Large intestine (tissue), 12 donors: ENCODE measurements at places on chromosomes 1 and 21.
A peak's percentile ranks its signal among the peaks of the same experiment; 100 is the strongest.

GRCh38 chr1:19894218-19894617, 12.0 kb downstream of the OTUD3 start:
- no peak for DNase-seq

DNA sequence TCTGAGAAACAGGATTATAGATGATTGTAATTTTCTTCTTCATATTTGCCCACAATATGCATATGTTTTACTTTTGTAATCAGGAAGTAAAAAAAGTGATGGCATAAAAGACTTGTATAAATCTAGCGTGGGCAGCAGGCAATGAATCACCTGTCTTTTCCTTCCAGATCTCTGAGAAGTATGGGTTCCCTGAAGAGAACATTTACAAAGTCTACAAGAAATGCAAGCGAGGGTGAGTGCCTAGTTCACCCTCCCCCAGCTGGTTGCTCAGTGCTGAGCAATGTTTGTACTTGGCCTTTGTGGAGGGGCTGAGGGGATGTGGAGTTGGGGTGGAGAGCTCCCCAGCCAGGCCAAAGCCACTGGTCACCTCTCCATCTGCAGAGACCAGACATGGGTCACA, 30.7 kb downstream of the GRHL3 start:
- DNase-seq: no peak

- DNase-seq: no peak
Measured at GRCh38 chr1:63199706-63200335, 122.5 kb upstream of the FOXD3 start.

- no peak for DNase-seq
Measured at GRCh38 chr1:2952371-2952770, 68.9 kb upstream of the ACTRT2 start.

GRCh38 chr1:172184506-172185191, 235.8 kb upstream of the C1orf105 start:
- DNase-seq: no peak

DNA sequence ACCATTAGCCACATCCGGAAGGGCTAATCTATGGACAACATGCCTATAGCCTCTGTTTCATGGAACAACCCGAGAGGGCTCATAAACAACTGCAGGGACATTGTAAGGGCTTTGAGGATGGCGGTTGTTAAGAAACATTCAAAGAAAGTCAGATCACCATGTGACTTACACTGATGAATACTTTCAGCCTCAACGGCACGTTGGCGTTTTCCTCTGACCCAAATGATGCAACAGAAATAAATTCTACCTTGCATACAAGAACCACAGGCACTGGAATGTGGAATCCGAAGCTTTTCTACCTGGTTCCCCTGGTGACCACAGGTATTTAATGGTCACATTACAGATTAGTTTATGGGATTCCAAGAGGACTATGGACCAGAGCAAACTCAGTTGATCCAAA, 107.0 kb downstream of the CLIC6 start:
- DNase-seq: no peak

- no peak for DNase-seq
Measured at GRCh38 chr1:201883266-201883665, 5.4 kb upstream of the SHISA4 start.

- DNase-seq: no peak
Measured at GRCh38 chr1:219794085-219794743, 134.1 kb downstream of the SLC30A10 start.

- DNase-seq: peak; percentile 5
Measured at GRCh38 chr1:247681288-247681897, 1.9 kb upstream of the OR13G1 start.

DNA sequence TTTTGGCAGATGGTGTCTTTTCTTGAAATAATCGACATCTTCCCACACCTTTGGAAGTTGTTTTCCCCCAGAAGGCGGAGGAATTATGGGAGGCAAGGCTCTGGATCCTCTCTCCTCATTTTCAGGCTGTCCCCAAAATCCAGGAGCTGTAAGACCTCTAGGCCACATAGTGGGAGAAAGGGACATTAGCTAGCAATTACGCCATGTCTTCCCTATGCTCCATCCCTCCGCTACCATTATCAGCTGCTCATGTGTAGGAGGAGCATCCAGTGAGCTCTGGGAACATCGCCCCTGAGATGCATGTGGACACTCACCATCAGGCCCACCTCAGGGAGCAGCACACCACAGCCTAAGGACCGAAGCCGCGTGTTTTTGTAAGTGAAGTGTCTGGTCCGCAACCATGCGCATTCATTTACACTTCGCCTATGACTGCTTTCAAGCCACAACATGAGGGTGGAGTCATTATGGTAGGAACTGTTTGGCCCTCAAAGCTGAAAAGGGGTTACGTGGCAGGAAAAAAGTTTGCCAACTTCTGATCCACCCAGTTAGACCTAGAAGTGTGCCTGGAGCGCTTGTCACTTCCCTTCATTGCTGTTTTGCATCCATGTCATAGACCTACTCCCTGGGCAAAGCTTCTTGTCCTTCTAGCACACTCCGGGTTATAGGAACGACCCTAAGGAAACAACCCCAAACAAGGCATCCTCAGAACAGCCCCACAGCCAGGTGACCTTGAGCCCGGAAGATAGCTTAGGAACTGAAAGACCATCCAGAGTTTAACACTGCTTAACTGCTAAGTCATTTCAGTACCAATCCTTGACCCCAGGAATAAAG, 85.5 kb downstream of the C1orf94 start:
- no peak for DNase-seq

GRCh38 chr1:29120367-29120766, 3.3 kb downstream of the TMEM200B start:
- DNase-seq: no peak

DNA sequence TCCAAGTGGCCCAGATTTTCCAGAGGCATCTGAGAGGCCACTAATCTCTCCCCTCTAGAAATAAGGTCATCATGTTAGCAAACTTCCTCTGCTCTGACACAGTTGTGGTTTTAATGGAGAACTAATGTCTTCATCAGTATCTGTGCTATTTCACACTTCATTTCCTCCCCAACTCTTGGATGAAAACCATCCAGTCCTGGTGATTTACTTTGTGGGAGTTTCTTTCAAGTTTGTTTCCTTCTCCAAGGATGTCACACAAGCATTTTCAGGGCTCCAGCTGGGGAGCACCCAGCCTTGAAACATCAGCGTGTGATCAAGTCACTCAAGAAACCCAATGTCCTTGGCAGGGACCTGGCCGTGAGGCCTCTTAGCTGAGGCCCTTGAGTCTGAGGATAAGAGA, 38.8 kb downstream of the TBX15 start:
- no peak for DNase-seq

DNA sequence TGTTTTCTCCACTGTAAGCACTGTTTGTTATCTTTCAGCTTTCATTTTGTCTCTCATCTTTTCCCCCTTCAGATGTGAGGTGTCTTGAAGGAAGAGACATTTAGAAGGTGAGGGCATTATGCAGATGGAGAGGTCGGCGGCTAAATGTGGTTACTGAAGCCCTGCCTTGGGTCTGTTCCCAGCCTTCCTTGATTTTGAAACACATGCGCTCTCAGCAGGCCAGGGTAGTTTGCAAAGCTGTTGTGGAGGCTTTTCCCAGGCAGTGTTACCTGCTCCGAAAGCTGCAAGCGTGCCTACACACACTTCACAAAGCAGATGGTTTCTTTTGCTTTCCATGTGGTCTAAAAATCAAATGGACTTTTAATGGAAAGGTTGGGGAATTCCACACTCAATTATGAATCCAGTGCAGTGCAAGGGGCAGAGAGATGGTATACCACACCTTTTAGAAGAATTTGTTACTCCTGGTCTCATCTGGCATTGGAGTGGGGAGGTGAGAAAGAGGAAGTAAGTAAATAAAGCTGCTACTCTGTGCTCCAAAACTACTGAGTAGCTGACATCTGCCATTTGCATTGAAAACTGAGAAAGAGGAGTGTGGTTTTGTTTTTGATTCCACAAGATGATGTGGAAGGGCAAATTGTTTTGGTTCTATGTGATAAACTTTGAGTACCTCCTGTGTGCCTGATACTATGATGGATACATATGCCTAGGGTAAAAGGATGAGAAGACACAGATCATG, 91.9 kb downstream of the NFIA start:
- DNase-seq: no peak

DNA sequence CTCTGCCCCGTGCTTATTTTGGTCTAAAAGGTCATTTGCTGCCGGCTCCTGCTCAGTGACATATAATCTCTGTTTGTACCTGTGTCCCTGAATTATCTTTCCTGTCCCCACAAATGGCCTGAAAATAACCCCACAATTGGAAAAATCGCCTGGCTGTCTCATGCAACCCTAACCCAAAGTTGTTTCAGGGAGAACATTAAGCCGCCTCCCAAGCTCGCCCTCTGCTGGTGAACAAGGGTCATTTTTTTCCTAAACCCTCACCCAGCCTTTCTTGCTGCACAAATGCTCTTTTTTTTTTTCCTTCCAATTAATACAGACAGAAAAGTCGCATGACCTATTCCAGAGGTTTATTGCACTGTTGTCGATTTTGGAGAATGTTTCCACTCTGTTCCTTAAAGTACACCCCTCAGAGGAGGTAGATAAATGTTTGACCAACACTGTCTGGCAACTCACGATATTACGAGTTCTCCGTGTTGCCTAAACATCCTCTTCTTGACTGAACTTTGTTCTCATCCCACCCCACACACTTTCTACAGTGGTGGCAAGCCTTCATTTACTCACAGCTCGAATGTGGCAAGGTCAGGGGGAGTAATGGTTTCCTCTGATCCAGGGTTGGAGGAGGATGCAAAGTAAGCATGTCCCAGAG, 148.7 kb downstream of the ZZZ3 start:
- DNase-seq: peak; percentile 46

DNA sequence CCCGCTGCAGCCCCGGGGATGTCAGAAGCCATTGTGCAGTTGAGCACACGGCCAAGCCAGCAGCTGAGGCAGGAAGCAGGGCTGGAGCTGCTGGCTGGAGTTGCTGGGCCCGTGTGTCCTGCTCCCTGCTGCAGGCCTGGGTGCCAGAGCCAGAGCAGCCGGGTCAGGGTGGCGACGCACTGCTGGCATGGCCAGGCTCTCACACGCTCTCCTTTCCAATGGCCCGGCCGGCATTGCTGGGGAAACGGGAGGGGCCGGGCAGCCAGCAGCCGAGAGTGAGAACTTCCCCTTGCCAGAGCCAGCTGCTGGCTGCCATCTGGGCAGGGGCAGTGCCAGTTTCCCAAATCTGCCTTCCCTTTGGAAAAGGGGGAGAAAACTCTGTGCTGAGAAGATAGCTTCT, 82.4 kb upstream of the PROX1 start:
- DNase-seq: no peak

- DNase-seq: no peak
Measured at GRCh38 chr1:159140474-159140873, 30.9 kb upstream of the CADM3 start.

- no peak for DNase-seq
Measured at GRCh38 chr21:37593740-37594471, 227.3 kb downstream of the DYRK1A start.

DNA sequence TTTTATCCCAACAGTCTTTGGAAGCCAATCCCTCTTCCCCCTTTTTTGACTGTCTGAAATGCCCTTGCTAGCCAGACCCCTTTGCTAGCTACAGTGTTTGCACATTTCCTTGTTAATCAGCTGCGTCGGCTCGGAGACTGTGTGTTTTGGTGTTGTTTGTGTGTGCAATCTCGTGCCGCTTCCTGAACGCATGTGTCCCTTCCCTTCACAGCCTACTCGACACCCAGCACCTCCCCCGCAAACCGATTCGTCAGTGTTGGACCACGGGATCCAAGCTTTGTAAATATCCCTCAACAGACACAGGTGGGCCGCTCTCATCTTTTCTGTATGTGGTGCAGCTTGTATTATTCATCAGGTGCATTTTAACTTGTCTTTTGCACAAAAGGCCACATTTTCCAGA, 298.7 kb downstream of the TM2D1 start:
- no peak for DNase-seq

GRCh38 chr1:204651843-204652421, 33.6 kb downstream of the LRRN2 start:
- no peak for DNase-seq

DNA sequence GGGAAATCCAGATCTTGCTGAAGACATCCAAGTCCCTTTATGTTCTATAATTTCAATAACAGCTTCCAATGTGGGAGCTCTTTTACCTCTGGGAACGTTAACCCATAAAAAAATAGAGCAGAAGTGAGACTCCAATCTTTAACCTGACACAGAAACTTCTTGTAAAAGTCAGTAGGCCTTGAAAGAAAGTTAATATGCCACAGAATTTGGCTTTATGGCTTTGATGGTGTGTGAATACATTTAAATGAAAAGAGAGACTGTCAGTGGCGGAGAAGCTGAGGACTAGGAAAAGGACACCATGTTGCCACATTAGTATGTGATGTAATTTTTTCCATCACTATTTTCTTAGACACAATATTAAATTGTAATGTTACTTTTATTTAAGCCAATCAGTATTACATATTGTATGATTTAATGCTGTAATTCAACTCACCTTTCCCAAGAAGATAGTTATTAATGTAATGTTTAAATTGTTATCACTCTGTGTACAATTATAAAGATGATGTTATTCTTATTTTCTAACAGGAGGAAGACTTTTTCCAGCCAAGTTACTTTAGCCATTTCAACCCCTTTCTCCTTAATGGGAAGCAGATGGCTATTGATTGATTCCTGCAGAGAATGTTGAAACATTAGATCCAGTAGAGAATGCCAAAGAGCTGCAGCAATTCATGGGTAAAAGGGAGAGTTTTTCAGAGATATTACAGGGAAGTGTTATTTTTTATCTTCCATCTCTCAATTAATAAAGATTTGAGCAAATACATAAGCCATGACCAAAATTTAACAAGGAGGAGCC, 17.5 kb upstream of the CLDN8 start:
- no peak for DNase-seq

GRCh38 chr1:33709174-33709782, 154.6 kb upstream of the HMGB4 start:
- DNase-seq: no peak

DNA sequence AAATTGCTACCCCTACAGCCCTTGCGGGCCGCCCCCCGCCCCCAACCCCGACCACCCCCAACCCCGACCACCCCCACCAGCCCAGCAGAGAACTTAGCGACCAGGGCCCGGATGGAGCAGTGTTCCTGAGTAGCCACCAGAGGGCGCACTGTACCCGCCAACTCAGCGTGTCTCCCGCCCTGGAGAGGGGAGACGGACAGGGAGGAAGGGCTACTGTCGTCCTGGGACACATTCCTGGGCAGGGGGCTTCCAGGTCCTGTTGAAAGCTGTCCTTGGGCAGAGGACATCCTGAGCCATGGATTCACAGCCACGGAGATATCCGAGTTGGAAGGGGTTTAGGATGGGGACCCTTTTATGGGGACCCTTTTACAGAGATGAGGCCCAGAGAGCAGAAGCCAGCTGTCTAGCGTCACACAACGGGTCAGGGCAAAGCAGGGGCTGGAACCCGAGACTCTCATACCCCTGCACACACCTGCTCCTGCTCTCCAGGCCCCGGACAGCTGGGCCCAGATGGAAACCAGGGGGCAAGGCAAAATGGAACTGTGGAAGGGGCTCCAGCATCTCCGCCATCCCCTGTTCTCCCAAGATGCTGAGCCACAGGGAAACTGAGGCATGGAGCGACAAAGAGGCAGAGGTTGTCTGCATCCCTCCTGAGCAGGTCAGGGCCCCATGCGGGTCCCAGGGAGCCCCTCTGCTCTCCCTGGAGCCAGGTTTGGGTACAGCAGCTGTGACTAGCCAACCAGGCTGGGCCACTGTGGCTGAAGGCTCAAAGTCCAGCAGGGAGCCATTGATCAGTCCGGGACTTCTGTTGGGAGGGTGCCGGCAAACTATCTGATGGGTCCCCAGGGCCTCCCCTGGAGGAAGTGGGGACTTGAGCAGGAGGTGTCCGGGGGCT, 25.0 kb upstream of the LAPTM5 start:
- DNase-seq: peak; percentile 35

- no peak for DNase-seq
Measured at GRCh38 chr1:42414551-42415496, 34.2 kb downstream of the RIMKLA start.
